Activated naive CD8-positive, alpha-beta T cell treated with anti-CD3 and anti-CD28 coated beads, Interleukin-2, amount 10 ng/mL, durations not matched to agents 7 days and 5 days (primary cell): ENCODE measurements at places on chromosomes 2 and 18. TPM values are rescaled to one million over a fixed set of nuclear protein-coding genes. Genes with fewer than 3 reads are reported as not detected.
A peak's percentile ranks its signal among the peaks of the same experiment; 100 is the strongest.

Gene IL37
- not detected for total RNA-seq

Gene TMEM87B
- 24.2 TPM for total RNA-seq

Gene ZNF385B
- not detected for total RNA-seq

Gene RSAD2
- 105 TPM for total RNA-seq

GRCh38 chr2:109516445-109517117 lies 97.2 kb downstream of the SEPTIN10 start:
- DNase-seq: no peak

DNA sequence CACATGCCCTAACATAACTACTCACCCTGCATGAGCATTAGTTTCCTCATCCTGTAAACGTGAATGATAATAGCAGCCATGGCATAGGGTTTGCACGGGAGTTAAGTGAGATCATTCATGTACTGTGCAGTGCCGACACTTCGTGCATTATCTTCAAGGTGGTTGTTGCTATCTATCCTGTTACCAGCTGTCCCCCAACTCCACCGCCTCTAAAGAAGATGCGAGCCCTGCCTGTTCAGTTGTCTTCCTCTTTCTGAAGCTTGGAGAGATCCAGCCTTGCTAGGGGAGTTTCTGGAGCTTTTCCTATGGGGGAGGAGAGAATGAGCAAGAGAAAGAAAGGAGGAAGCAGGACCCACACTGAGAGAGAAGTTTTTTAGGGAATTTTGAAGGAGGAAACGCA lies 34.4 kb downstream of the YPEL5 start:
- no peak for DNase-seq

DNA sequence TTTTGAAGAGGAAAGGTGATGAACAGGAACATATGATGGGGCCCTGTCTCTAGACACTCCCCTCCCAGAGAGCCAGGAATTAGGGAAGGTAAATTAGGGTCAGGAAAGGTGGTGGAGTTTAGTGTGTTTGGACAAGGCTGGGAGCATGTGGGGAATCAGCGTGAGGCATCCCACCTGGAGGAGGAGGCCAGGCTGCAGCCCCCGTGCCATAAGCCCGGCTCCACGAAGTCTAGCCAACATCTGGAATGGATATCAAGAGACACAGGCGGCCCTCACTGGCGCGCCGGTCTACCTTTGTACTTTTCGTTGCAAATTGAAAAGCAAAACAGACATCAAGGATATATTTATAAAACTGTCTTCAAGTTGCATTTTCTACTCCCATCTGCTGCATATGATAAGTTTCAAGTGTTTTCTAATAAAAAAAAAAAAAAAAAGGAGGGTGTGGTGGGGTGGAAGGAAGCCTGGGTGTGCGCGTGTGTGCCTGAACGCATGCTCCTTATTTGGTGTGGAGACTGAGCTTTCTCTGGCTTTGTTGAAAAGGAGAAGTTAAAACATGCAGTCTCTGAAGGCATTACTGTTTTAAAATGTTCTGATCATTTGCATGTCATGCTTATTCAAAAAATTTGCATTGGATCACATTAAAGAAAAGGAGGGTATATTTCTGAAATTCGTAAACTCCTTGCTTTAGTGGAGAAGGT lies 546.7 kb upstream of the ID2 start:
- DNase-seq: no peak

- no peak for DNase-seq
Observed at GRCh38 chr18:49048396-49049020, 97.7 kb upstream of the SMAD7 start.

Gene PROM2
- 1.0 TPM for total RNA-seq

GRCh38 chr2:10405448-10405847 lies 42.7 kb downstream of the ODC1 start:
- DNase-seq: no peak

DNA sequence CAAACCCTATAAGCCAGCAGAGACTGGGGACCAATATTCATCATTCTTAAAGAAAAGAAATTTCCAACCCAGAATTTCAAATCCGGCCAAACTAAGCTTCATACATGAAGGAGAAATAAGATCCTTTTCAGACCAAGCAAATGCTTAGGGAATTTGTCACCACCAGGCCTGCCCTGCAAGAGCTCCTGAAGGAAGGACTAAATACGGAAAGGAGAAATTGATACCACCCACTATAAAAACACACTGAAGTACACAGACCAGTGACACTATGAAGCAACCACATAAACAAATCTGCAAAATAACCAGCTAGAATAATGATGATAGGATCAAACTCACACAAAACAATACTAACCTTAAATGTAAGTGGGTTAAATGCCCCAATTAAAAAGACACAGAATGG lies 22.4 kb downstream of the NPHP1 start:
- DNase-seq: no peak

Gene DIS3L2
- total RNA-seq: 39.8 TPM

- no peak for DNase-seq
Observed at GRCh38 chr2:241706537-241706936, 4.7 kb downstream of the ING5 start.

Gene CPLX4
- total RNA-seq: not detected

DNA sequence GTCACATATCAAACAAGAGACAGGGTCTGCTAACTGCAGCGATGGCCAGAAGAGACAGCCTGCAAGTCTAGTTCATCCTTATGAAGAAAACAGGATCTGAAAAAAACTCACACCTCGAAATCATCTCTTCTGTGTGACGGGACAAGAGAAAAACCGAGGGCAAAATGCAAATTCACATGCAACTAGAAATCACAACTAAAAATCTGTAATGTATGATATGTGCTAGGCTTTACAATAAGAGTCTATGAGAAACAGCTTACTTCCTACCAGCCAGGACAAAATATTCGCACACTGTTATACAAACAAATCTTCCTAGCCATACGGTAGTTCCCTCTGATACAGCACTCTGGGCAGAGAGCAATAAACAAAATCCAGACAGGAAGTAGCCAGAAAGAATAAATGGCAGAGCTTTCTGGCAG lies 48.8 kb downstream of the ANKRD44 start:
- DNase-seq: no peak

DNA sequence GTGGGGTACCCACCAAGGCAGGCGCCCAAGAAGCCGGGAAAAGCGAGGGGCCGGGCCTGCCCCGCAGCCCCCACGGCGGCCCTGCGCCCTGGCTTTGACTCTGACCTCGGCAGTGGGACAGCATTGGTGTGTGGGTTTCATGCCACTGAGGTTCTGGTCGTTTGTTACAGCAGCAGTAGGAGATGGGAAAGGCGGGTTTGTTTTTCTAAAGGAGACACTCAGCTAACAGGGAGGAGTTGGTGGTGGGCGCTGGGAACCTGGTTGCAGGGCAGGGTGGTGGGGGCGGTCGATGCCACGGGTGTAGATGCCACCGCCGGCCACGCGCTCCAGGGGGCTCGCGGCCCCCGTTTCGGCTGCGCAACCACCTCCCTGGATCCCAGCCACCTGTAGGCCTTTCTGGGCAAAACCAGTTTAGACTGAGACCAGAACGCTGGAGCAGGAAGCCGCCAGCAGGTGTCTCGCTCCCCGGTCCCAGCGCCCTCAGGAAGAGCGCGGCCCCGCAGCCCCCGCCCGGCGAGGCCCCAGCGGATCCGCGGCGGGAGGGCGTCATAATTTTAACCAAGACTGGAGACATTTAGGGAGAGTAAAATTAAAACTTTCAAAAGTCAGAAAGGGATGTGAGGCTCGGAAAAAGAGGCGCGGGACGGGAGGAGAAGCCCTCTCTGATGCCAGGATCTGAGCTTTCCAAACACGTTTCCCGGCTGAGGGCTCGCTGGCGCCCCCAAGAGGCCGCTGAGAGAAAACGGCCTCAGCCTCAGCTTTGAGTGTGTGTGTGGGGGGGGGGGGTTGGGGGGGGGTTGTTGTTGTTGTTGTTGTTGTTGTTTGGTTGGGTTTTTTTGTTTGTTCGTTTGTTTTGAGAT lies 17.4 kb downstream of the CIDEA start:
- peak; percentile 75 for DNase-seq
